ENCODE measurements at places on chromosomes 1 and 21.

DNA sequence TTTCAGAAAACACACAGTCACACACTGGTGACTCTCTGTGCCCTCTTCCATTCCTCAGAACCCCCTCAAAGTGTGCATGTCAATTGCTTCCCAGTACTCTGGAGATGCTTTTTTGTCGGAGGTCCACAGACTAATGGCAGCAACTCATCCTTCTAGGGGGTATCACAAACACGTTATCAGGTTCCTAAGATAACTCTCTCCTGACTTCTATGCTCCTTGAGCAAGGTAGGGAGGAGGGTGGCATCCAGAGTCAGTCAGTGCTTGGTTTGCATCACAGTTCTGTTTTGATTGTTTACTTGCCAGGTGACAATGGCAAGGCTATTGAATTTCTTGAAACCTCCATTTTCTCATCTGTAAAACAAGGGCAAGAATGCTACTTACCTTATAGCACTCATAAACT lies 39.4 kb upstream of the DYNLT5 start:
- ATAC-seq, result no peak

GRCh38 chr1:108897865-108898720 lies 21.3 kb downstream of the GPSM2 start:
- peak; percentile 70 for ATAC-seq

GRCh38 chr1:110696818-110697217 lies 22.1 kb upstream of the KCNA3 start:
- no peak for ATAC-seq

DNA sequence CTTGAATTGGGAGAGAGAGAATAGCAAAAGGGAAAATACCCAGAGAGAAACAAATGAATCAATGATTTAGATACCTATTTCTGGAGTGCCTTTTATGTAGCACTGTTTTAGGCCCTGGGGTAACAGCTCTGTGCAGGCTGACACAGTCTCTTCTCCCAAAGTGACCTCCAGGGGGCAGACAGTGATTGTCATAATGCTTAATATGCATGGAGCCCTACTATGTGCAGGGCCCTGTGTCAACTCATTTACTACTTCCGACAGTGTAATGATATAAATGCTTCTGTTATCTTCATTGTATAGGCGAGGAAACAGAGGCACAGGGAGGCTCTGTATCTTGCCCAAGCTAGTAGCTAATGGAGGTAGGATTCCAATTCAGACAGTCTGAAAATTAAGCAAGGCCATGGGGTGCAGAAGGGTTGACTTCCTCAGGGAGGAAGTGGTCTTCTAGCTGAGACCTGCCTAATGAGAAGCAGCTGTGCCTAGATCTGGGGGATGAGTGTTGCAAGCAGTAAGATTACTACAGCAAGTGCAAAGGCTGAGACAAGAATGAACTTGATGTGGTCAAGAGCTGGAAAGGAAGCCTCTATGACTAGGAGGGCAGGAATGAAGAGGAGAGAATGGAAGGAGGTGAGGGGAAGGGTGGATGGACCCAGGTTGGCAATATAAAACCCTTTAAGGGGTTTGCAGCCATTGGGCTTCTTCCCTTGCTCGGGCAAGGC lies 16.2 kb upstream of the SERINC2 start:
- ATAC-seq, result no peak

DNA sequence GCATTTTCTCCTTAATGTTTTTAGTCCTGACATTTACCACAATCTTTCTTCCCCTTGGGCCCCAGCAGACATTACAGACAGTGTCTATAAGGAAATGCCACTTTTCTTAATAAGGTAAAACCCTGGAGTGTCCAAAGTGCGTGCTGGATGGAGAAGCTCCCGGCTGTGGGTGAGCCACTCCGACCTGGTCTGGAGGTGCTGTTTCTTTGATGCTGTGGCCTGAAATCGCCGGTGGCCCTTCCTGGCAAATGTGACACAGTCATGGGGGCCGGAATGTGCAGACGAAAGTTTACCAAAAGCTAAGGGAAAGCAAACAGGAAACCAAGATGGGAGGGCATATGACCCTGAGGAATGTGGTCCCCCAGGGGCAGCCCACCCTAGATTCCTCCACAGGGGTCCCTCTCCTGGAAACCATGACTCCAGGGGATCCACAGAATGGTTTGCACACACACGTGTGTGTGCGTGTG lies 77.9 kb downstream of the FHAD1 start:
- no peak for ATAC-seq

GRCh38 chr1:25522031-25522655 lies 21.3 kb upstream of the LDLRAP1 start:
- no peak for ATAC-seq

All from gastroesophageal sphincter (tissue), 4 donors.